ENCODE measurements at places on chromosomes 7 and 10. TPM values are rescaled to one million over a fixed set of nuclear protein-coding genes. Genes with fewer than 3 reads are reported as not detected.

- H3K4me1 ChIP-seq, result no peaks in the 10 kb centered on the region
- H3K27ac ChIP-seq, result no peak overlapping the region
- H3K27me3 ChIP-seq, result peaks cover 7% of the 10 kb centered on the region
- no peak overlapping the region for H3K4me3 ChIP-seq
- DNase-seq, result no peak
These were observed 273.1 kb downstream of the PHTF2 start for GRCh38 chr7:78071491-78072200.

DNA sequence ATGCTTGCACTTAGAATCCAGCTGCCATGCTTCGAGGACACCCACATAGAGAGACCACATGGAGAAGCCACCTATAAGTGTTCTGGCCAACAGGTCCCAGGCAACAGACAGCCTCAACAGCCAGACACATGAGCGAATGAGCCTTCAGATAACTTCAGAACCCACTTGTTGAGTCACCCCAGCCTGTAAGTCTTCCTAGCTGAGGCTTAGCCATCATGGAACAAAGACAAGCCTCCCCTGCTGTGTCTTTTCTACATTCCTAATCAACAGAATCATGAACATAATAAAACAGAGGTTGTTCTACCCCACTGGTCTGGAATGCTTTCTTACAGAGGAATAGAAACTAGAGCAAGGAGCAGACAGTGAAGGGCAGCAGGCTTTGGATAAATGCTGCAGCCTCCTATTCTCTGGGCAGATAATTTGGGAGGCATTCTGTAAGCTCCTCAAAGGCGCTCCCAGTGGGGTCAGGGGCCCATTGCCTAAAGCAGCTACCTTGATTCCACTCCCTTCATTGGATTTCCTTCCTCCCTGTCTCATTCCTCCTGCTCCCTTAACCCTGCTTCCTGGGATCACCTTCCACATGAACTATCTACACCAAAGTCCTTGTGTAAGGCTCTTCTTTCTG lies 4.6 kb downstream of the TLL2 start:
- peaks cover 31% of the 10 kb centered on the region for H3K27me3 ChIP-seq
- DNase-seq, result no peak
- H3K36me3 ChIP-seq, result no peaks in the 10 kb centered on the region
- peaks cover 8% of the 10 kb centered on the region for H3K4me1 ChIP-seq

- no peaks in the 10 kb centered on the region for H3K27me3 ChIP-seq
- H3K4me3 ChIP-seq, result no peak overlapping the region
- DNase-seq, result no peak
- H3K4me1 ChIP-seq, result no peaks in the 10 kb centered on the region
These were observed 53.9 kb downstream of the AP3M1 start for GRCh38 chr10:74096777-74097176.

DNA sequence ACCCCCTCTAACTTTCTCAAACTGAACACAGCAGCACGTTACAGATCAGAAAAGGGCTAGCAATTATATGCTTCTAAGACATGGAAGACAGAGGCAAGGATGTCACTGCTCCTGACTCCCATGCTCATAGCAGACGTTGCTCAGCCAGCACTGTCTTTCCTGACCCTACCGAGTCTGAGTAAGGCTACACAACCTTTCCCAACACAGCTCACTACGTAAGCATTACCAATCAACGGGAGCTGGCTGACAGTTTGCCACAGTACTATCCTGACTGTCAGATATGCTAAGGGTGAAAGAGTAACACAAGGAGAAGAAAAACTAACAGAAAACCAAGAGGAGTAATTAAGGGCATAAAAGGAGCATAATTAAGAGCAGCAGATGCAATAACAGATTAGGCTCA lies 171.2 kb downstream of the CHCHD3 start:
- H3K36me3 ChIP-seq, result peaks cover 4% of the 10 kb centered on the region
- H3K4me1 ChIP-seq, result no peaks in the 10 kb centered on the region
- DNase-seq, result no peak
- no peak overlapping the region for H3K4me3 ChIP-seq
- H3K27ac ChIP-seq, result no peak overlapping the region
- no peaks in the 10 kb centered on the region for H3K27me3 ChIP-seq

Gene HIP1
- total RNA-seq, result 10.9 TPM

Gene HOXA1
- 0.58 TPM for total RNA-seq

Data from activated T-cell treated with anti-CD3 and anti-CD28 coated beads, Interleukin-2, amount 50 U/mL, for 72 hours (primary cell).